ENCODE measurements at places on chromosomes 4 and X.

DNA sequence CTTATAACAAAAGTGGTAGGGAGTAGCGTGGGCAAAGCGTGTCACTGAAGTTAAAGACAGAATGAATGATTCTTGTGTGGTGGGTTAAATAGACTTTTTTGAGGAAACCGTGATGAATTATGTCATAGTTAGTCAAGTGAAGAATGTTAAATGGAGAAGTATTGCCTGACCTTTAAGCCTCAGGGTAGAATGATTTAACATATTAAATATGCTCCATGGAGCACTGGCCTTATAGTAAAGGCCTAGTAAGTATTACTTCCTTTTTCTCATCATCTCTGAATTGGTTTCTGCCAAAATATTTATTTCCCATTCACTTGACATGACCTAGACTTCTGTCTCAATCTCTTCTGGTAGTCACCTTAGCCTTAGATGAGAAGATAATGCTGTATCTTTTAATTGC, 23.7 kb downstream of the MAGEB1 start:
- DNase-seq, result no peak

GRCh38 chr4:158754385-158755180, 14.2 kb upstream of the FNIP2 start:
- no peak for DNase-seq

DNA sequence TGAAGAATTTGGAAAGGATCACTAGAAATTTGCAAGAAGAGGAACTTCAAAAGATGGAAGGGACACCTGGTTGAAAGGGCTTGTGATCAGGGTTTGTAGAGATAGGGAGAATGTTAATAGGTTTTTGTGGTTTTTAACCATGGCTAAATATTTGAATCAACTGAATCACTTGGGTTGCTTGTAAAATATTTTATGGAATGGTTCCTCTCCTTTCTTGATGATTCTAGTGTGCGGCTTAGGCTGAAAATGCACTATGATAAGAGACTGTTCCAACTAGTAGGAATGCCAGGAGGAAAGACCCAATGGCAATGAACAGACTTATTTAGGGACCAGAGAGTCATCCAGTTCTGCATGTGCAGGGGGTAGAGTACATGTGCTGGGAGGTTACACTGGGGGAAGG, 408.2 kb downstream of the ARHGAP24 start:
- no peak for DNase-seq

- no peak for DNase-seq
Observed at GRCh38 chr4:137635108-137635507, 102.8 kb upstream of the PCDH18 start.

- DNase-seq, result no peak
Observed at GRCh38 chr4:1233641-1234308, 15.2 kb downstream of the CTBP1 start.

- no peak for DNase-seq
Observed at GRCh38 chr4:26349496-26349895, 28.7 kb downstream of the RBPJ start.

DNA sequence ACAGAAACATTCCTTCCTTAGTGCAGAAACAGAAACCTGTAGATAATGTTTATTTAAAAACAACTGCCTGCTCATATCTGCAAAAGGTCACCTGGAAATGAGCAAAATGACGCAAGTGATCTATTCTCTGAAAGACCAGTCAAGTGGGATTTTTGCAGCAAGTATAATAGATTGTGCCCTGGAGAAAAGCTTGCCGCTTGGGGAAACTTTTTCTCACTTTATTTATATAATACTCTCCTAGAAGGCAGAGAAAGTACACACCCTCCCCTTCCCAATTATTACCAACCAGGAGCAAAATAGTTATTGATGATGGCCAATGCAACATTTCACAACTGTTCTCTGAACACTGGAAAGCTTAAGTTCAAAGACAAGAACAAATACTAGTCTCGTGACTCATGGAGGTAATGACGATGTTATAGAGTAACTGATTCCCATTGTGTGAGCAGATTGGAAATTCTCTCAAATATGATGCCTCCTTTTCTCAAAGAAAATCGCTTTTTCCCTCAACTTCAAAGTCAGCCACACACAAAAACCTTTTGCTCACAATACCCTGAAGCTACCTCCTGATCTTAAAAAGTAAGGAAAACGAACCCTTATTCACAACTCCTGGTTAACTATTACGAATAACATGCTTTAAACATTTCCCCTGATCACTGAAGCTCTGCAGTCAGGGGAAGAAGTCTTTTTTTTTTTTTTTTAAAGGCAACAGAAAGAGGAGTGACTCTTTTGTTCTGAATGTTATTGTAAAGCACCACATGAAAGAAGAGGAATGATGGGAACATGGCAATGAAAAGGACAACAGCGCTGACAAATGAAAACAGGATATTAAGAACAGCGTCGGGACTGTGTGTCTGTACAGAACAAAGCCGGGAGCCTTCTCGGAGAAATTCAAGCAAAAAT, 41.0 kb downstream of the MID1 start:
- DNase-seq, result no peak

DNA sequence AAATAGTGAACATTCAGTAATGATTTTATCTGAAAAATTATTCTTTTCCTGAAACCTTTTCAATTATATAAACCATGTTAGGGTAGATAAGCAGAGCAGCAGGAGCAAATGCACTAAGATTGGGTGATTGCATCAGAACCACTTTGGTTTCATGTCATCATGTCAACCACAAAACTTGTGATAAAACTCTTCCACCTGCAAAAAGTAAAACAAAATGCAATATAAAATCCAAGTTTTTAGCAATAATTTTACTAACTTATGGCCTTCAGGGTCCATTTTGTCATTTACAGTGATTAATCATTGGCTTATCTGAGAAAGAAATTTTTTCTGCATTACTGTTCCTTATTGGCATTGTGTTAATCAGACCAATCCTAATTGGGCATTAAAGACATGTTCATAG, 42.4 kb downstream of the NHS start:
- DNase-seq, result no peak

- no peak for DNase-seq
Observed at GRCh38 chr4:72295966-72296557, 264.3 kb downstream of the NPFFR2 start.

GRCh38 chr4:76430519-76431388, 4.3 kb upstream of the SHROOM3 start:
- DNase-seq, result no peak

DNA sequence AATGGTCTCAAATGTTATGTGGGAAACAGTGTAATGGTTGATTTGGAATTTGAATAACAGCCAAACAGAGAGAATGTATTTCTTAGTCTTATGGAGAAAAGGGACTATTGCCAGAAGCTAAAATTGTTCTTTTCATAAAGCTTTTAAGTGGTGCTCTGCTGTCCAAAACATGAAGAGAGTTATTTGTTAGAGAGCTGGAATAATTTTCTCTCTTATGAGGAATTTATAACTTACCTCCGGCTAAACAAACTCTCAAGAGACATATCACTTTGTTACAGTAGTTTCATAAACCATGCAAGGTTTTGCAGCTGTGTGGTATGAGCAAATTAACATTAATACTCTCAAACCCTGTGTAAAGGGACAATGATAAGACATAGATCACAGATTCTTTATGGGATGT, 28.6 kb downstream of the SULT1B1 start:
- no peak for DNase-seq
